ENCODE measurements at places on chromosomes 16 and 17. TPM values are rescaled to one million over a fixed set of nuclear protein-coding genes. Genes with fewer than 3 reads are reported as not detected.

DNA sequence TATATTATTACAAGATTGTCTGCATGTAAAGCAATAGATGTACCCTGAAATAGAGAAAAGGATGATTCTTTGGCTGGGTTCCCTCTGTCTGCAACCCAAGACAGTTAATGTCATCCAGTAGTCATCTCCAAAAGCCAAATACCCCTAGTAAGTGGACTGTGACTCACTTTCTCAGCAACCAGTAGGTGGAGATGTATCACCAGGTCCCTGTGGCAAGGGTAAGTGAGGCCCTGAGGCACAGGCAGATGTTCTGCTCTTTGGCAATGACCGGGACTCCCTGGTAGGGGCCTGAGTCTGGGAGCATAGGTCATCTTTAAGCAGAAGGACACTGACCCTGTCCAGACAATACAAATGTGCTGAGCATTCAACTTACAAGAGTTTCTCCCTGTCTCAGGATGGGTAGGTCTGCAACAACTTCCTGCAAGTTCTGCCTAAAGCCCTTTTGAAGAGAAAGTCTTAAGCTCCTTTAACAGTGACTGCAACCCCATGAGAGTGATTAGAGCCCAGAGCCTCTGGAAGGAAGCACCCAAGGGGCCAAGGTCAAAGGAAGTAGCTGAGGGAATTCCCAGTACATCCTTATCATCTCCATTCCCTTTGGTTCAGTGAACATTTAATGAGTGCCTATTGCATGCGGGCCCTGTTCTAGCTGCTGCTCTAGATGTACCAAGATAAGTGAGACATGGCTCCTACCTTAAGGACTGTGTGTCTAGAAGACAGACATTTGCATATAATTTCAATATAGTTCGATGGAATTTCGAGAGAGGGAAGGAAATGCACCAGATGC is 31.9 kb downstream of the PMP22 start:
- DNase-seq = no peak

DNA sequence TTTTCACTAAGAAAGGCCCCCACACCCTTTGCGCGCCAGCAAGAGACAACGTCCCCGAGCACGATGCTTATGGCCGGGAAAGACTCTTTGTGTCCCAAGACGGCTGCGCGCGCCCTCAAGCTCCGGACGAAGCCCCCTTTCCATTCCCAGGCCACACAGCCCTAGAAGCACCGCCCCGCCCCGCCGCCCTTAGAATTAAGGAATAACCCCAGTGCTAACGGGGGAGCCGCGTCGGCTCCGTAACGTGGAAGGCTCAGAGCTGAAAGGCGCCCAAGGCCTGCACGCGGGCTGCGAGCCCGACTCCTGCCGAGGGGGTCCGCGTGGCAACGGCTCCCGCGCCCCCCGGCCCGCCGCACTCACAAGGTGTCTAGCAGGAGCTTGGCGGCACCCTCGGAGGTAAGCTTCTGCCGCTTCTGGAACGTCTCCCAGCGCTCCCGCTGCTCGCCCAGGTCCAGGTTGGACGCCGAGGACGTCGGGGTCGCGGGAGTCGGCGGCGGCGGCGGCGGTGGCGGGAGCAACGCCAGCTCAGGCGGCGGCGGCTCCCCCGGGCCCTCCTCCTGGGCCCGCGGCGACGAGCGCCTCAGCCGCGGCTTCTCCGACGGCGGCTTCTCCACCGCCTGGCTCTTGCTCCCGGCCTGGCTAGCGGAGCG is 477 bp downstream of the CENPV start:
- no peak for DNase-seq

GRCh38 chr16:79182616-79183015 is 417.9 kb downstream of the MAF start:
- no peak for DNase-seq

Gene RNF222
- polyA plus RNA-seq = 0.13 TPM

DNA sequence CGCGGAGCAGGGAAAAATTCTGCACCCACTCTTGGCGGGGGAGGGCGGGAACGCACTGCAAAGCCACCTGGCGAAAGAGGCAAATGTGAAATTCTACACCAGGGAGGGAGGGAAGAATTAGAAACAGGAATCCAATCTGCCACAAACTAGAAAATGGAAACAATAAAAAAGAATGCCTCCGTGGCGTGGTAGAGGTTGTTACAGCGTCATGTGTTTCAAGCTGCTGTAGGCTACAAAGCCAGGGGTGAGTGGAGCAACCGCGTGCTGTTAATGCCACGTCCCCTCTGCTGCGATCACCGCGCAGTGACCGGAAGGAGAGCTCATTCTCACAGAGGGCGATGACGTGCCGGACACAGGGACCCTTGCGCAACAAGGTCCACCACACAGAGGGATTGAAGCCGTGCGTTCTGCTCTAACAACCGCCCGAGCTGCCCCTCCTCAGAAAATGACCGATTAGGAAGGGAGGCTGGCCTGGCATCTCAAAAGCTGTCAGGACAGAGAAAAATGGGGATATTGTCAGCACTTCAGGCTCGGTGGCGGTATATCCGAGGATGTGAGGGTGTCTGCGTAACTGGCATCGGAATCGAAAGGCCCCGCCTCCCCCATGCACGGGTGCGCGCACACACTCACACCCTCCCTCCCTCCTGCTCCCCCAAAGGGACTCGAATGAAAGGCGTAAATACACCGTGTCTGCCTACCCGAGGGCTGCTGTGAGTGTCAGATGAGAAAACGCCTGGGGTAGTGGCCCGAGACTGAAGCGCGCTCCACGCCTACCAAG is 70.8 kb upstream of the TNRC6C start:
- DNase-seq = no peak

Gene WFIKKN1
- 2.8 TPM for polyA plus RNA-seq

- DNase-seq = no peak
Observed at GRCh38 chr17:71453876-71454422, 666.9 kb upstream of the SOX9 start.

GRCh38 chr17:27879987-27880608 is 13.1 kb downstream of the LYRM9 start:
- no peak for DNase-seq

- no peak for DNase-seq
Observed at GRCh38 chr17:59876107-59876506, 16.6 kb downstream of the TUBD1 start.

DNA sequence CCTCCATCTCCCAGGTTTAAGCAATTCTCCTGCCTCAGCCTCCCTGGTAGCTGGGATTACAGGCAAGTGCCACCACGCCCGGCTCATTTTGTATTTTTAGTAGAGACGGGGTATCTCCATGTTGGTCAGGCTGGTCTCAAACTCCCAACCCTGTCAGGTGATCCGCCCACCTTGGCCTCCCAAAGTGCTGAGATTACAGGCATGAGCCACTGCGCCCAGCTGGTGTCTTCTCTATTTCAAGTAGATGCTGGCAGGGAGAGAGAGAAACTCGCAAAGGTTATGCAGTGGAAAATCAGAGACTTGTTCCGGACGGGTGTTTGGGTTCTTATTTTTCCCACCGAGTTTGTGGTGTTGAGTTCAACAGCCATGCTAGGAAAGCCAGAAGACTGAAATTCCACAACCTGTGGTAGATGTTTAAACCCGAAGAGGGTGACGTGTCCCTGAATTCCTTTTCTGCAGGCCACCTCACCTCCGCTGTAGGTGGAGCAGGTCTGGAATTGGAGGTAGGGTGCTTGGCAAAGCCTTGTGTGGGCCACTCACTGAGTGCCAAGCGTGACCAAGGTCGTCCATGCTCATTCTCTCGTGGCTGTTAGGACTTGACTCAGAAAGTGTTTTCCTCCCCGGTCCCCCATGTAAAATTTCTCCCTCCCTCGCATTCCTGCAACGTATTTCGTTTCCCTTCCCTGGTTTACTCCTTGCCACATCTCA is 7.3 kb upstream of the ZDHHC7 start:
- no peak for DNase-seq

Gene RNF227
- 4.3 TPM for polyA plus RNA-seq

Gene MYH8
- 1.1 TPM for polyA plus RNA-seq

GRCh38 chr17:27553019-27553511 is 77.9 kb upstream of the LGALS9 start:
- DNase-seq = no peak

- peak; percentile 8 for DNase-seq
Observed at GRCh38 chr17:67902511-67903231, 77.4 kb downstream of the BPTF start.

GRCh38 chr17:50056961-50057330 is 1.0 kb downstream of the ITGA3 start:
- DNase-seq = no peak

GRCh38 chr16:56198755-56199114 is 7.4 kb downstream of the GNAO1 start:
- no peak for DNase-seq

DNA sequence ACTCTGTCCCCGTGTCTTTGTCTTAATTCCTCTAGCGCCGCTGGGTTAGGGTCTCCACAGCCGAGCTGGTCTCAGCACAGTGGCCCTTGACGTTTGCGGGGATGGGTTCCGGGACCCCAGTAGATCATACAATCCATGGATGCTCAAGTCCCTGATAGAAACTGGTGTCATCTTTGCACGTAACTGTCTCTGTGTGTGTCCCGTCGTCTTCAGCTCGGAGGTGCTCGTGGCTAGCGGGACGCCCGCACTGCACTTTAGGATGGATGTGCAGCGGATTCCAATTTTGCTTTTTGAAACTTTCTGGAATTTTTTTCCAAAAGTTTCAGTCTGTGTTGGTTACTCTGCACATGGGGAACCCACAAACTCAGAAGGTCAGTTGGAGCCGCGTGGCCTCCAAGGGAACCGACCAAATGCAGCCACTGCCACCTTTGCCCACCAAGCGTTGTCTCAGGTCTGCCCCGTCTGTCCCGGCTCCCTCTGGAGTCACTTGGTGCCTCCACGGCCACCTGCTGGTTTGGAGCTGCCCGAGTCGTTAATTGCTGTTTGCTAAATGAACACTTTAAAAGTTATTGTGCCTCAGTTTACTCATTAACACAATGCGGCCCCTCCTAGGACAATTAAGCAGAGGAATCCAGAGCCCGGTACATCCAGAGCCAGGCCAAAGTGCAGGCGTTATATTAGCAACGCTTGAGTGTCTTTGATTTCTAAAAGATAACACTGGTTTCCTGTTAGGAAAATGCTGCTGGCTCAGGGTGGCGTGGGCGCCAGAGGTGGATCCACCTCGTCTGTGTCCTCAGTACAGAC is 5.3 kb upstream of the DPEP1 start:
- DNase-seq = no peak

Gene ITGB4
- 11.4 TPM for polyA plus RNA-seq

DNA sequence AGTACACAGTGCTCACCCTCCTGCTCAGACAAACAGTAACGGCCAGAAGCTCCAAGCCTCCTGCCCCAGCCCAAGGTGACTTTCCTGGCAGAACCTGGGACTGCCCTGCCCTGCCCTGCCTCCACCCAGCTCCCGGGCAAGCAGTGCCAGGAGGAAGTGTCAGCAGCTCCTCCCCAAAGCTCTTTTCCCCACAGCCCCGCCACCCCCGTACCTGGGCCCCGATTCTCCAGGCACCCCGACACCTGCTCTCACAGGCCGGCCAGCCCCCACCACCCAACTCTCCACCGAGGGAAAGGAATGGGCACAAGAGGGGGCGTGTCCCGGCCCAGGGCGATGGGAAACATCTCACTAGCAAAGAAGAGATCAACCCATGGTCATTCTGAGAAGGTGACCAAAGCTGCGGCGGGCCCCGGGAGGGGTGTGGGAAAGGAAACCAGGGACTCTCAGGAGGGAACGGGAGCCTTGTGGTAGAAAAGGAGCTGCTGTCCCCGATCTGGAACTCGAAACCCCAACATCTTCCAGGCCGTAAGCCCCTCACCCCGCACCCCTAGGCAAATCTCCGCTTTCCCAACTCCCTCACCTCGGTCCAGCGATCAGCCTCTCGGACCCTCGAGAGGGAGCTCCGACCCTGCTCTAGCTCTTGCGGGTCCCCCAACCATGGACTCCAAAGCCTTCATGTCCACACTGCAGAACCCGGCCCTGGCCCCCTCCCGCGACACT is 1.2 kb downstream of the BCAR1 start:
- DNase-seq = no peak

GRCh38 chr16:47858333-47858982 is 297.3 kb downstream of the ABCC12 start:
- no peak for DNase-seq

GRCh38 chr16:55292491-55292890 is 31.5 kb upstream of the IRX6 start:
- DNase-seq = no peak

- DNase-seq = no peak
Observed at GRCh38 chr17:28043741-28044140, 1.3 kb downstream of the NLK start.

DNA sequence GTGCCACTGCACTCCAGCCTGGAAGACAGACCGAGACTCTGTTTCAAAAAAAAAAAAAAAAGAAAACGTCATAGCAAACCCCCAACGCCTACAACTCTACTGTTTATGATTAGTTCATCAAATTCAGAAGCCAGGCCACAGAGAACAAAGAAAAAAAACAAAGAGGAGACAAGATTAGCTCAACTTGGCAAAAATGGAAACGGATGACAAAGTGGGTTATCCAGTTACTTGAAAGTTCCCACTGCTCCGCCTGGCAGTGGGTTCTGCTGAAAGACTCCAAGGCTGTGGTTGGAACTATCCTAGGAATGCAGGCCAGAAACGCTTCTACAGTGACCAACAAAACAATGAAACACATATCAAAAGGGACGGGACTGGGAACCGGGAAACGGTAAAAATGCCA is 53.1 kb downstream of the MRM3 start:
- no peak for DNase-seq

Gene TBC1D3K
- polyA plus RNA-seq = not detected

DNA sequence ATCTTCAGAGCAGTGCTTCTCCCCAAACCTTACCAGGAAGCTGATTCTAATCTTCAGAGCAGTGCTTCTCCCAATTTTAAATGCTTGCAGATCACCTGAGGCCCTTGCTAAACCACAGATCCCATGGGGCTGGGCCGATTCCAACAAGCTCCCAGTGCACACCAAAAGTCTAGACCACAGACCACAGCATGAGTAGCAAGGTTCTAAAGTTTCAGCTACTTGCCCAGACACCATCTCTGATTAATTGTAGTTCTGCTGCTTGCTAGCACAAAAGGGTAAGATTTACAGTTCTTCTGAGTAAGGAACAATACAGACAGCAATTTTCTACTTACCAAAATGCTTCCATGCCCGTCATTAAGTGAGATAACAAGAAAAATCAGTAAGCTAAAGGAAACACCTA is 12.2 kb downstream of the CLEC3A start:
- no peak for DNase-seq

Gene PABPN1L
- polyA plus RNA-seq = not detected

GRCh38 chr17:39730095-39730921 is at the start of gene MIEN1:
TSS of gene MIEN1 (minus strand) at chr17:39730532. CDS start at chr17:39730495, 37 bp downstream.
- DNase-seq = no peak

GRCh38 chr17:78390241-78391050 is 12.0 kb downstream of the PGS1 start:
- no peak for DNase-seq

Gene DNAH17
- polyA plus RNA-seq = 1.3 TPM

Gene KRTAP3-1
- polyA plus RNA-seq = not detected
